Activated T-cell treated with anti-CD3 and anti-CD28 coated beads, Interleukin-2, amount 50 U/mL, for 72 hours (primary cell): ENCODE measurements at places on chromosomes 7 and 10. TPM values are rescaled to one million over a fixed set of nuclear protein-coding genes. Genes with fewer than 3 reads are reported as not detected.

Gene TRUB1
- 13.1 TPM for total RNA-seq

DNA sequence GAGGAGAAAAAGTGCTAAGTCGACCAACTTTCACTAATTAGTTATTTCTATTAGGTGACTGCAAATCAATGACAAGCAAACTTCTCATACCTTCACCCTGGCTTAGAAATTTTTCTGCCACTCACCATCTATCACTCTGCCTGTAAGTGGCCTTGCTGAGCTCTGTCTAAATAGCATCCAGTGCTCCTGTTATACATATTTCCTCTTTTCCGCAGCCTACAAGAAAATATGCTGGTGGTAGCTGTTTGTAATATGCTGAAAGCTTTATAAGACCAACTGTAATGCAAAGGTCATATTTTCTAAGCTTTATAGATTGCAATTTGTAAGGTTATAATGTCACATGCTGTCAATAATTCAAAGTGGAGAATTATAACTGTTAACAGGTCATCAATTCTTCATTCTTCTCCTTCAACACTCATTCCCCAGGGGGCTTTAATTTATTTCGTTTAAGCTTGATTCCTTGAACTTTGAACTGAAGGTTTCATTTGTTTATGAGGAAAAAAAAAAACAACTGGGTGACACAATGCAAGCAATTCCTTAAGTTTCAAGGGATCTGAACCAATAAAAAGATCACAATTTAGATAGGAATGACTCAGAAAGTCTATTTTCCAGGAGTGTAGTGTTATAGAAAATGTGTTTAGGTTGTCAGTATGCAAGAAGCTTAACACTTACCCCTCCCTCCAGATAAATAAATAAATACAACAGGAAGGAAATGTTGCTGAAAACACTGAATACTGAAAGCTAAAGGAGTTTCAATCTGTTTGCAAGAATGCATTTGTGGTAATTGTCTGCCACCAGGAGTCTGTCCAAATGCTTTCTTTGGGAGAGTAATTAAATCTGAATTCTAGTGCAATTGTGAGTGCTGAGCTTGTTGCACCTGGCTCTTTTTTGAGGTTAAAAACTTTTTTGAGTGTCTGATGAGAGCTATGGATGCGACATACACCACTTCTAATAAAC lies 183.7 kb downstream of the SORCS1 start:
- peaks cover 3% of the 10 kb centered on the region for H3K36me3 ChIP-seq
- H3K27ac ChIP-seq = no peak overlapping the region
- no peak for DNase-seq
- no peak overlapping the region for H3K4me3 ChIP-seq
- no peaks in the 10 kb centered on the region for H3K27me3 ChIP-seq

- H3K4me1 ChIP-seq = no peaks in the 10 kb centered on the region
- H3K27me3 ChIP-seq = no peaks in the 10 kb centered on the region
- no peak for DNase-seq
- no peak overlapping the region for H3K27ac ChIP-seq
- H3K4me3 ChIP-seq = no peak overlapping the region
Observed at GRCh38 chr7:87816389-87816788, 59.8 kb downstream of the SLC25A40 start.

DNA sequence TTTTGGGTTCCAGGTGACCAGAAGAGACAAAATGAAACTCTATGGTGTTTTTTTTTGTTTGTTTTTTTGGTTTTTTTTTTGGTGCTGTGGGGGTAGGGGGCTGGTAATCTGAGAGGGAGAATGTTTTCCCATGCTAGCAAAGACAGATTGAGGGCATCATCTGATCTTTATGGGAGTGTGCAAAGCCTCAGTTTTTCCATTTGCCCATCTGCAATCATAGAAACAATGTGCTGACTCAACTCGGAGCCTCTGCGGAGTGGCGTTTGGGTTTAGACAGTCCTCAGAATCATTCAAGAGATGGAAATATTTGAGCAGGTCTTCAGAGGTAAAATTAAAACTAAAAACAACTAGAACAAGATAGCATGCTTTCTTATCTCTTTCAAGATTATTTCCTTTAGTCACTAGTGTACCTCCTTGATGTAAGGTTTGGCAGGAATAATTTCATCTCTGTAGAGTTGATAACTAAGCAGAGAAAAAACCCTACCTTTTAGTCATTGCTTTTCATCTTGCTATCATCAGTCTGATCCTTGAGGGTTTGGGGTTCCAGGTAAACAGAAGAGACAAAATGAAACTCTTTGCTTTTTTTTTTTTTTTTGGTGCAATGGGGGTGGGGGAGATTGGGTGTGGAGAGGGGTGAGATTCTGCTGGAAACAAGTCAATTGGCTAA lies 18.0 kb downstream of the CNNM2 start:
- DNase-seq = peak; percentile 53
- H3K4me1 ChIP-seq = peaks cover 19% of the 10 kb centered on the region
- peak overlapping the region; percentile 83 for H3K27ac ChIP-seq
- H3K36me3 ChIP-seq = no peaks in the 10 kb centered on the region
